ENCODE measurements at places on chromosomes 4 and X. TPM values are rescaled to one million over a fixed set of nuclear protein-coding genes. Genes with fewer than 3 reads are reported as not detected.

GRCh38 chr4:173171098-173171497 is 2.5 kb downstream of the GALNT7 start:
- no peak for DNase-seq

DNA sequence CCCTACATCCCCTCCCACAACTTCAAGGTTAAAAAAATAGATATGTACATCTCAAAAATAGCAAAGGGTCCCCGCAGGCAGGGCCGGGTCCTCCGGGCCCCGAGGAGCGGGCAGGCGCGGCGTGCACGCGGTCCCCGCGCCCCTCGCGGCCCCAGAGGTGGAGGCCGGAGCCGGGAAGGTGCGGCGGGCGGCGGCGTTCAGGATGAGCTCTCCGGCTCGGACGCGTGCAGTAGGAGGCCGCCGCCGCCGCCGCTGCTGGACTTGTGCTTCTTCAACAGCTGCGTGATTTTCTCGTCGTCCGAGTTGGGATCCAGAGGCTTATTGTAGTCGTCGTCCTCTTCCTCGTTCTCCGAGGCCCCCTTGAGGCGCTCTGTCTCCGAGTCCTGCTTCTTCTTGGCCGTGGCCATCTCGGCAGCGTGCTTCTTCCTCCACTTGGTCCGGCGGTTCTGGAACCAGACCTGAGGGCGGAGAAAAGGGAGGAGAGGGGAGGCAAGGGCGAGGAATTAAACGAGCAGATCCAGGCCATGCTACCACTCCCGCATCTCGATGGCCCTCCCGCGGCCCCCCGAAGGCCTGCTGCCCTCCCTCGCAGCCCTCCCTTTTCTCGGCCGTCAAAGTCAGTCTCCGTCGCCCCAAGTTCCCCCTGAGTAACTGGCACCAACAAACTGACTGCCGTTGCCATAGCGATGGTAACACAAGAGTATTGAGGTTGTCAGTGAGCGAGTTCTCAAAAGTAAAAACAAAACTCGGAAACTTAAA is 5.8 kb downstream of the NKX6-1 start:
- no peak for DNase-seq

- DNase-seq: no peak
These were observed 40.7 kb downstream of the KLF3 start for GRCh38 chr4:38704622-38705154.

DNA sequence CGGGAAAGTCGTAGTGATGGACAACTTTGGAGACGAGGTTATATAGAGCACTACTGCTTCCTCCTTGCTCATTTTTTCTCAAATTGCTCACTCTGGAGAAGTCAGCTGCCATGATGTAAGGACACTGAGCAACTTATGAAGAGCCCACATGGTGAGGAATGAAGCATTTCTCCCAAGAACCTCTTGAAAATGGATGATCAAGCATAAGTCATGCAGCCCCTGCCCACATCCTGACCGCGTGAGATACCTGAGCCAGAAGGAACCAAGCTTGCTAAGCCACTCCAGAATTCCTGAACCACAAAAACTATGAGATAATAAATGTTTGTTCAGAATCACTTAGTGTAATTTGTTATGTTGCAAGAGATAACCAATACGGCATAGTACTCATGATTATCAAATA is 42.8 kb downstream of the PDE5A start:
- no peak for DNase-seq

- peak; percentile 2 for DNase-seq
These were observed 173.0 kb upstream of the CASK start for GRCh38 chrX:42096265-42096920.

- no peak for DNase-seq
These were observed 12.5 kb downstream of the HS3ST1 start for GRCh38 chr4:11416071-11416766.

GRCh38 chr4:158350161-158350560 is 139.9 kb downstream of the TMEM144 start:
- no peak for DNase-seq

- DNase-seq: no peak
These were observed 91.5 kb upstream of the ZNF827 start for GRCh38 chr4:146029939-146030710.

GRCh38 chr4:1349359-1350168 is 2.6 kb downstream of the UVSSA start:
- no peak for DNase-seq

DNA sequence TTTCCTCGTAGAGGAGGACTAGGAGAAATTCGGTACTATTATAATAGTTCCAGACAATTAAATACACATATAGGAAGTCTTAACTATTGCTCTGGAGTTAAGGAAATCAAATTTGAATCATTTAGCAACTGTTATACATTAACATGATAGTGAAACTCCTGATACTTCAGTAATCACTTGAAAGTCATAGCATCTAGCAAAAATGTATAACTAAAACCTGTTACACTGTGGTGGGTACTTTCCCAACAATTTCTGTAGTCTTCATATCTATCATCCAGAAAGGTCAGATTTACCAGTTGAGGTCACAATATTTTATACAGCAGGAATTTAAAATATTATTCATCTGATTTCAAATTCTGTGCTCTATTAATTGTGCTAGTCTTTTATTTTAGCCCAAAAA is 669.6 kb upstream of the PCDH10 start:
- DNase-seq: no peak

DNA sequence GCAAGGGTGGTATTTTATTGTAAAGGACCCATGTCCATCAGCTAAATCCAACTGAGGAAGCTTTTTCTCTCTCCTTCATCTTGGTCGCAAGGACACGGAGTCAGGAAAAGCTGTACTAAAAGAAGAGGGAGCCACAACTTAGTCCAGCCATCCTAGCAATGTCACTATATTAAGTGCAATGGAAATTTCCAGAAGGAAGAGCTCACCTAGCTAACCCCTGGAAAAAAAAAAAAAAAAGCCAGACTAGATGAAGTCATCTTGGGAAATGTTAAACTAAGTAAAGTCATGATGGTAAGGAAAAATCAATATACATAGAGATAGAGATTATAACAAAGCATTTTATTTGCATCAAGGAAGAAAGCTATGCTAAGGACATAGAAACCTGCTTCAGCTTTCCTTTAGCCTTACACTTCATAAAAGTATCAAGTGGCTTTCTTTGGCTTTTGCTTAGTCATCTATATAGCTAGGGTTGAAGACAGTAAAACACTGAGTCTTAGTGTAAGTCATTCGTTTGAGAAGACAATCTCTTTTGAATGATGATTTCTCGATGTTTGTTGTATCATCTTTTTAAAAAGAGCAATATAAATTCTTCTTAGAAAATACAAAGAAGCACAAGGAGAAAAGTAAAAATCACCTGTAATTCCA is 18.6 kb upstream of the CA5B start:
- DNase-seq: no peak

- no peak for DNase-seq
These were observed 17.4 kb downstream of the CCDC149 start for GRCh38 chr4:24895461-24895860.

GRCh38 chrX:9729171-9729885 is 36.3 kb downstream of the GPR143 start:
- DNase-seq: no peak

- peak; percentile 66 for DNase-seq
These were observed 66.3 kb upstream of the FAM9C start for GRCh38 chrX:13110433-13111324.

UCHL1 gene
- 8.5 TPM for polyA plus RNA-seq

SLIT2 gene
- 1.1 TPM for polyA plus RNA-seq

PAK3 gene
- polyA plus RNA-seq: under 0.01 TPM

CXCL11 gene
- 0.07 TPM for polyA plus RNA-seq

IRS4 gene
- not detected for polyA plus RNA-seq

CNOT6L gene
- polyA plus RNA-seq: 3.2 TPM

SCRG1 gene
- polyA plus RNA-seq: 0.48 TPM

SAGE1 gene
- not detected for polyA plus RNA-seq

NDST3 gene
- not detected for polyA plus RNA-seq

HGFAC gene
- 1.1 TPM for polyA plus RNA-seq

Measured in heart right ventricle (tissue), 16 donors.